ENCODE measurements at places on chromosomes 6 and 20.

DNA sequence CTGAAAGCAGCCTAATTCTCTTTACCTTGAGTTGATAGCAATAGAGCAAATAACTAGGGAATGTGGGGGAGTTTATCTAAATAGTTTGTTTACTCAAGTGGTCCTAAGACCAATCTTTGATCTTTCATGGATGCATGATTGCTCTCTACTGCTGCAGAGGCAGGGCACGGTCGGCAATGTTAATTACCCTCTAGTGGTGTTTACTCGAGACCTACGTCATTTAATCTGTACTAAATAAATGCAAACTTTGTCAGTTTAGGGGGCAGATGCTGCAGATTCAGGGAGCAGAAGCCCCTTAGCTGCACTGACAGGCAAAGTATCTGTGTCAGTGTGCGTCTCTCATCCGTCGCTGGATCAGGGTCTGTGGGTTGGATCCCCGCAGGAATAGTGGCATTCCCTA lies 6.9 kb downstream of the RTN4IP1 start:
- DNase-seq = no peak

DNA sequence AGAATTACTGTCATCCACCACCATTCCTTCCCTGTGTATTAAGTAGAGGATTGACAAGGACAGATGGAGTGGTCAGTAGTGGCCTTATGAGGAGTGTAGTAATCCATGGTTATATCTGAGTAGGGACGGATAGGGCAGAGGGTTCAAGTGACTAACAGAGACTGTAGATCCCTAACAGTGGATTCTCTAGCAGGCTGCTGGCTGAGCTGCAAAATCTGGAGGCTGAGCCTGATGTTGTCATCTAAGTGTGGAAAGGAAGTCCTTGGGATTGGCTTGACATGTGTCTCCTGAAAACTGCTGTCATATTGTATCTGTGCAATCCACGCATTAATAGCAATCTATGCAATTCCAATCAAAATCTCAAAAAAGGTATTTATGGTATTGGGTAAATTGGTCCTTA lies 94.2 kb downstream of the WASF1 start:
- DNase-seq = no peak

- DNase-seq = no peak
Measured at GRCh38 chr6:81979329-81979728, 226.8 kb upstream of the TENT5A start.

DNA sequence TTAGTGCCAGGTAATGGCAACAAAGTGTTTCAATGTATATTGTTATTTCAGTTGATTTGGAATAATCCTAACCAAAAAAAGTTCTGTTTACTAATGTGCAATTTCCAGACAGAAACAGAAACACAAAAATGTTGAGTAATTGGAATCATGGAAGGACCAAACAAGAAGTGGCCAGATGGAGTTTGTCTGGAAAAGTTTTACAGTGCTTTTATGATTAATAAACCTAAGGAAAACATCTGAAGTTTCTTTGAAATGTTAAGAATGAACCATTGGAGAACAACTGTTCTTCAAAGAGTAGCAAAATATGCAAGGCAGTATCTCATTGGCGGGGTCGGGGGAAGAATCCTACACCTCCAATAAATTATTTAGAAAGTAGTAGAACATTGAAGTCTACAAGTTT lies 19.0 kb upstream of the FILIP1 start:
- no peak for DNase-seq

DNA sequence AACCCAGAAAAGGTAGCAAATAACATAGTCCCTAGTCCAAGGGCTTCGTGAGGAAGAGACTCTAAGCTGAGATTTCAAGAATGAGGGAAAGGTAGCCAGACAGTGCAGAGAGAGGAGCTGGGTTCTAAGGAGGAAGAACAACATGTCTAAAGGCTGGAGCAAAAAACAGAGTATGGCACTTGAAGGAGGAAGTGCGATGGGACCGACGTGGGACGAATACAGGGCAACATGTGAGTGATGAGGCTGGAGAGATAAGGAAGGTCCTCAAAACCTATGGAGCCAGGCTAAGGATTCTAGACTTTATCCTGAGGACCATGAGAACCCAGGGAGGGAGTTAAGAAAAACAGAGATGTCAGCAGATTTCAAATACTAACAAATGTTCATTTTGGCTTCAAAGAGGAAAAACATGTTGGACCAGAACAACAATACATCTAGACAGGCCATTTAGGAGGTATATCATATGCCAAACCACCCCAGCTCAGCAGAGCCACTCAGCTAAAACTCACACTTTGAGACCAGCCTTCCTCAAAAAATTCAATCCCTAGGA lies 17.5 kb downstream of the ATXN1 start:
- no peak for DNase-seq

GRCh38 chr20:61185841-61186601 lies 66.0 kb upstream of the CDH4 start:
- DNase-seq = no peak

DNA sequence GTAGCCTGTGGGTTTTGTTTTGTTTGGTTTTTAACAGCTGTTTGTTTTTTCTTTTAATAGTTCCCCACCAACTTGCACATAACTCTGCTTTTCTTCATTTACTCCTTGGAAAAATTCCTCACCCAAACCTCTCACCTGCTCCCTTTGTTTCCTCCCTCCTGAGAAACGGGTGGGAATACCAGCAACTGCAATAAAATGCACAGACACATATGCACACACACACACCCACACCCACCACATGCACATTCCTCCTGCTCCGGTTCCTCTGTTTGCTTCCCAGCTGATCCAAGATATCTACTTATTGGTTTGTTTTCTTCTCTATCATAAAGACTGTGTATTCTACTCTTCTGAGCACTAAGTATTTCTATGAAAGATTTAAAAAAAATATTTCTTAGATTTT lies 161.1 kb upstream of the EPHA7 start:
- no peak for DNase-seq

- DNase-seq = no peak
Measured at GRCh38 chr6:49430187-49430586, 32.9 kb downstream of the MMUT start.

DNA sequence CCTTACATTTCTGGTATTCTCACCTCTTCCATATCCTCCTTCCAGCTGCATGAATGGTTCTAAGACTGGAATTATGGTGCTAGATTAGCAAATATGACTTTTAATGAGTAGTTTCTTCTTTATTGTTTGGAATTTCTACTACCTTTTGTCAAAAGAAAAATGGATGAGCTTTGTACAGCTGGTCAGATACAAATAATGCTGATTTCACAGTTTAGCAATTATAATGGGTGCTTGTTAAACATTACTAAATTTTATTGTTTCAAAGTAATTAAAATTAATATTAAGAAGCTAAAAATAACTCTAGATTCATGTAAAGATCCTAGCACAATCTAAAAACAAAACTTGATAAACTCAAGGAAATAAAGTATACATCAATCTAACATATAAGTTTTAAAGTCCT lies 32.3 kb upstream of the BEND6 start:
- DNase-seq = no peak

DNA sequence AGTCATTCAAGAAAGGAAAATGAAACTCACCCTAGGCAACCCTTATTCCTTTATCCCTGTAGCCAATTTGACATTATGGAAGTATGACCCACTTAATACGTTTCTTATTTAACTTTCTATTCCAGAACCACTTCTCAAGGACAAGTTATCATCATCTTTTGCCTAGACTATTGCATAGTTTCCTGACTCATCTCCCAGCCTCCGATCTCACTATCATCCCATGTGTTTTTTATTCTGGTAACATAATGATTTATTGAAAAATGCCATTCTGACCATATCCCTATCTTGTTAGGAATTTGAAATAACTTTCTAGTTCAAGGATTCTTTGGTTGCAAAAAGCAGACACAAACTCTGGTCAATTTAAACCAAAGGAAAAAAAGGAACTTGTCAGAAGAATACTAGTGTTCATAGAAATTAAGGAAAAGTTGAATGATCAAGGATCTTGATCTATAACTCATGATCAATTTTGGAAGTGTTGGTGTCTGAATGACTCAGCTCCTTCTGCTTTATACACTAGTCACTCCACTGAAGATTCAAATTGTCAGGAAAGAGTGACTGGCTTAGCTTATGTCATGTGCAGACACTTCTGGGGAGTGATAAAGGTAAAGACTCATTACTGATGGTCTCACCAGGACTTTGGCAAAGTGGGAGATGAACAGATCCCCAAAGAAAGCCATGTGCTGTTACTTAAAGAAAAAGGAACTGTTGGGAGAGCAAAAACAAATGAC lies 8.5 kb upstream of the TINAG start:
- no peak for DNase-seq

- DNase-seq = no peak
Measured at GRCh38 chr20:25238319-25239037, 9.4 kb upstream of the PYGB start.

GRCh38 chr6:170365593-170365992 lies 59.0 kb downstream of the FAM120B start:
- no peak for DNase-seq

DNA sequence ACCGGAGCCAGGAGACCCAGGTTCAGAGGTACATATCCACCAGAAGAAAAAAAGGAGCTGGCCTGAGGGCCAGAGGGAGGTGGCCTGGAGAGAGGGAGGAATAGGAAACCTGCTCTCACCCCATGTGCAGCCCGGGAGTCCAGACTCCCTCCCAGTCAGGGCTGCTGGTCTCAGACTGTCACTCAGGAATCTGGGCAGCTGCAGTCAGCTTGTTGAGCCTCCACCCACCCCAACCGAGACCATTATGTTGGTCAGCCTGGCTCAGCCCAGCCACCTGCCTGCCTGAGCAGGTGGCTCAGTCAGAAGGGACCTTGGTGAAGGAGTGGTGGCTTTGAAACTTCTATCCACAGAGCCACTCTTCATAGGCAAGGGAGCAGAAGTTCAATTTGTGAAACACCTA lies 53.3 kb upstream of the EPB41L1 start:
- DNase-seq = no peak

- no peak for DNase-seq
Measured at GRCh38 chr20:45685896-45686295, 15.9 kb upstream of the WFDC11 start.
